Activated CD4-positive, alpha-beta T cell treated with anti-CD3 and anti-CD28 coated beads, Interleukin-2, Interleukin-6, amounts not matched to agents 100 ng/mL and 50 ng/mL, durations not matched to agents 16 hours and 8 hours (primary cell): ENCODE measurements at places on chromosomes 11 and 22.
A peak's percentile ranks its signal among the peaks of the same experiment; 100 is the strongest.

GRCh38 chr11:86687185-86687778 lies 14.9 kb upstream of the ME3 start:
- DNase-seq = peak; percentile 17

GRCh38 chr11:33697997-33698396 lies 2.6 kb downstream of the C11orf91 start:
- no peak for DNase-seq

- peak; percentile 74 for DNase-seq
Measured at GRCh38 chr11:117026593-117027330, 71.5 kb downstream of the SIK3 start.

DNA sequence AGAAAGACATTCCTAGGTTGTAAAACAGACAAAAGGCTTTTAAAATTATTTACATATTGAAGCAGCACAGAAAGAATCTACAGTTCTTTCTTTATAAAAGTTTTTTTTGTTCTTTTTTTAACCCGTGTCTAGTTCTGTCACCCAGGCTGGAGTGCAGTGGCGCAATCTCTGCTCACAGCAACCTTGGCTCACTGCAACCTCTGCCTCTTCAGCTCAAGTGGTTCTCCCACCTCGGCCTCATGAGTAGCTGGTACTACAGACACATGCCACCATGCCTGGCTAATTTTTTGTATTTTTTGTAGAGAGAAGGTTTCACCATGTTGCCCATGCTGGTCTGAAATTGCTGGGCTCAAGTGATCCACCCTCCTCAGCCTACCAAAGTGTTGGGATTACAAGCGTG lies 3.8 kb upstream of the INCENP start:
- DNase-seq = no peak

GRCh38 chr11:119471329-119471728 lies 48.4 kb upstream of the THY1 start:
- no peak for DNase-seq

DNA sequence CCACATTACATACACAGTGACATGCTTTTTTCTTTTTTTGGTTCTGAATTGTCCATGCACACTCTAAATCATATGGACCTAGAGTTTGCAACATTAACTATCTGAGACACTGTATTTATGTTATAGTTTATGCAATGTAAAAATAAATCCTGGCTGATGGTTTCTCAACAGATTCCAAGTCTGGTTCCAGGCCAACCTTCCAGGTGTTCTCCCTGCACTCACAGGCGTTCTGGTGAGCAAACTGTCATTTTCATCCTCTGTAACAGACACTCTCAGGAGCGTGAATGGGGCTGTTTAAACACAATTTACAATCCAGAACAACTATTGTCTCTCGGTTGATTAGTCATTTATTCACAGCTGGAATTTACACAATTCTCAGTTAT lies 36.5 kb upstream of the ANKK1 start:
- no peak for DNase-seq

DNA sequence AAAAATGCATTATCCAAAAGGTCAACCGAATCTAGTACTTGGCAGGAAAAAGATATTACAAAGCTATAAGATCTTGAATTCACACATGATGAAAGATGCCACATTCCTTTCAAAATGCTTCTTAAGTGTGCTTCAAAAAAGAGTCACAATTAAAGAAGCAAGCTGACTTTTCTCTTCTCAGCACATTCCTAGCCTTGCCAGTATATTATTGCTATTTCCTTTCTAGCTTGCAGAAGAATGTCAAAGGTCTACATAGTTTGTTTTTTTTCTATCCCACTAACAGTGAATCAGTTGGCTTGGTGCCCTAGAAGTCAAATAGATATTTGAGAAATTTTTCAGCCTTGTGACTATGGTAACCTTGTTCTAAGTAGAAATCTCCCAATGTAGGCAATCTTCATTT lies 56.8 kb downstream of the GUCY1A2 start:
- no peak for DNase-seq

GRCh38 chr11:95487391-95487790 lies 256.4 kb upstream of the SESN3 start:
- DNase-seq = peak; percentile 53

GRCh38 chr11:132971351-132971750 lies 561.0 kb downstream of the OPCML start:
- no peak for DNase-seq

DNA sequence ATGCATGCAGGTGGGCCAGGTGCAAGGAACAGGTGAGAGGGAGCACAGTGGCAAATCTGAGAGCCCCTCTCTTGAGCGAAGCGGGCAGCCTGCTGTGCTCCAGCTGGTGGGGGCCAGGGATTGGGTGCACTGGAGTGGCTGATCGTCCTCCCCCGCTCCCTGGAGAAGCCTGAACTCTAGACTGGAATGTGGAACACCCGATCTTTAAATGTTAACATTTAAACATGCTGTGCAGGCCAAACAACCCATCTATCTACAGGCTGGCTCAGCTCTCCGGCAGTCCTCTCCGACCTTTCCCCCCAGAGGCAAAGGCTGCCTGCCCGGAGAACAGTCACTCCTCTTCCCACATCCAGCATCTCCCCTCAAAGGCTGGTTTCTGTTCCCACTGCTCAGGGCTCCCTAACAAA lies 5.1 kb downstream of the MRGPRF start:
- no peak for DNase-seq

DNA sequence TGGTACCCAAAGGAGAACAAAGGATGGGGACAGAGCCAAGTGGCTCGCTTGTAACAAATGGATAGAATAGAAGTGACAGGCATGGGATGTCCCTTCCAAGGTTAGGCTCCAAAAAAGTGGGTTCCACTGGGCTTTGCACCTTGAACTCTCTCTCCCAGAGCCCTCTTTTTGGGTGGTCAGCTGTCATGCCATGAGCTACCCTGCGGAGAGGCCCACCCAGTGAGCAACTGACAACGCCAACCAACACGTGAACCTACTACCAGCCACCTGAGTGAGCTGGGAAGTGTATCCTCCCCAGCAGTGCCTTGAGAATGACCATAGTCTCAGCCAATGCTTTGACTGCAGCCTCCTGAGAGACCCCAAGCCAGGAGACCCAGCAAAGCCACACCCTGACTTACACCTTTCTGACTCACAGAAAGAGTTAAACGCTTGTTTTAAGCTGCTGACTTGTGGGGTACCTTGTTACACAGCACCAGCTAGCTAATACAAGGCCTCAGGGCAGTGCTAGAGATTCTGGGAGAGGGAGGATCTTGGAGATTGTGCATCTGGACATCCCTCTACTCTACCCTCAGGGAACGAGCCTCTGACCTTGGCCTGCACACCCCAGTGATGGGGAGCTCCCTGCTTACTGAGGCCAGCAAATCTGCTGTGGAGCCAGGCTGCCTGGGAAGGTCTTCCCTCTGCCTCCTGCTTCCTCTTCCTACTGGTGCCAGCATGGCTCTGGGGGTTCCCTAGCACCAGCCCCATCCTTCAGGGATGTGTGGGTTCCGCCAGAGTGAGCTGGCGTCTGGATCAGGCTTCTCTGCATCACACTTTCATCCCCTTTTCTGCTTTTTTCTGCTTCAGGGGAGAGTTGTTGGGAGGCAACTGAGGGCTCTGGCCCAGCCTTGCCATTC lies 29.1 kb upstream of the RFPL3 start:
- no peak for DNase-seq

- DNase-seq = peak; percentile 39
Measured at GRCh38 chr11:117823294-117823945, 1.1 kb downstream of the FXYD2 start.

- DNase-seq = no peak
Measured at GRCh38 chr11:35230388-35230787, 91.4 kb downstream of the CD44 start.

DNA sequence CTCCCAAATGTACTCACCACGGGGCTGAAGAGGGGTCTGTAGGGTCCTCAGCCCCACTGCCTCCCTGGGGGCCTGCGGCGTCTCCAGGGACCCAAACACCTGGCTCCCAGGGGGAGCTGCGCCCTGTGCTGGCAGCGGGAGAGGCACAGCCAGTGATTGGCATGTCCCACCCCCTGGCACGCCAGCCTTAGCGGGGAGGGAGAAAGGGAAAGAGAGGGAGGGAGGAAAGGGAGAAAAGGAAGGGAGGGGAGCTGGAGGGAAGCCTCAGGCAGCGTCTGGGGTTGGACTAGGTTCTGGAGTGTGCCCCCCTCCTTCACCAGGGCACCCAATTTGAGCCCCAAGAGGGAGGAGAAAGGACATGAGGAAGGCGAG lies at the start of gene CHRM1:
CHRM1 (minus strand) TSS at position 163 of the 372 bp plus-strand sequence. CDS start 10,263 bp downstream, outside the sequence.
- no peak for DNase-seq

- DNase-seq = peak; percentile 38
Measured at GRCh38 chr11:116217006-116217405, 555.8 kb downstream of the BUD13 start.

DNA sequence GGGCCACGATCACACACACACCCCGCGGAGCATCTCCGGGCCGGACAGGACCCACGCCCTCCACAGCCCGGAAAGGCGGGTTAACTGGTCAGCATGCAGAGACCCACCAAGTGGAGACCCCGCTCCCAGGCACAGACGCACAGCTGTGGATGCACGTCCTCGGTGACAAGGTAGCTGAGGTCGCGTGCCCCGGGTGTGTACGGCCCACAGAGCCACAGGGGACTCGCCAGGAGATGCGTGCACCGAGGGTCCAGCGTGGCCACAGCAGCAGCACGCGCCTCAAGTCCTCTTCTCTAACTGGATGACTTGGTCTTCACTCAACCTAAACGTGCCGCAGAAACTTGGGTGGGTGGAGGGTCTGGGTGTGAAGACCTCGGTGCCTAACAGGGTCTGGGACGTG lies 5.5 kb downstream of the H19 start:
- DNase-seq = no peak

GRCh38 chr11:83558281-83558680 lies 272.1 kb upstream of the CCDC90B start:
- no peak for DNase-seq

DNA sequence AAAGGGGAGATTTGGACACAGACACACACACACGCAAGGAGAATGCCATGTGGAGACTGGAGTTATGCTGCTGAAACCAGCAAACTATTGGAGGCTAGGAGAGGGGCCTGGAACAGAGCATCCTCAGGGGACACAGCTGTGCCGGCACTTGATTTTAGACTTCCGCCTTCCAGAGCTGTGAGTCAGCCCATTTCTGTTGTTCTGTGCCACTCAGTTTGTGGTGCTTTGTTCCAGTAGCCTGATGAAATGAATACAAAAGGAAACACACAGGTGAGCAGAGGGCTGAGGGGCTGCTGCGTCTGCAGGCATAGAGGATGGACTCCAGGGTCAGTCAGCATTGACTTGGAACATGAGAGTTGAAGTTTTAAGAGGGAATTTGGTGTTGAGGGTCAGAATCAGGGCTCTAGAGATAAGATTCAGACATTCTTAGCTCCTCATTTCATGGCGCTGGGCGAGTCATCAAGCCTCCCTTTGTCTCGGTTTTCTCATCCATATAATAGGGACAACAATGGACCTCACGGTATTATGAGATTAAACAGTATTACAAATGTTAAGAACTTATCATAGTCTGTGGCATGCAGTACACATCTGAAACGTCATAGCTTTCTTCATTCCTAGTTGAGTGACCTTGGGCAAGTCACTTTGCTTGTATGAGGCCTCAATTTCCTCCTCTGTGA lies 191.0 kb downstream of the MIAT start:
- no peak for DNase-seq

DNA sequence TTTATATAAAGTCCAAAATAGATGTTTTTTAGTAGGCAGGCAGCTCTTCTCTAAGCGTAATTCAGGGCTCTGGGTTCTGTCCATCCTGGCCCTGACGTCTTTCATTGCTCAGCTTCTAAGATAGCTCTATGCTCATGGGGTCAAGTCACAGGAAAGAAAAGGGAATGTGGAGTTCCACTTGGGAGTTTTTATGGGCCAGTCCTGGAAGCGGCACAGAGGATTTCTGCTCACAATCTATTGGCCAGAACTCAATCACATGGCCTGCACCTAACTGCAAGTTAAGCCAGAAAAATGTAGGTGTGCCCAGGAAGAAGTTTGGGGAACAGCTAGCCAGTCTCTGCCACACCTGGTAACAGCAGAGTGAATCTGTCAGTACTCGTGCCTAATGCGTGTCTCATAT lies 7.4 kb upstream of the ZBTB16 start:
- no peak for DNase-seq

DNA sequence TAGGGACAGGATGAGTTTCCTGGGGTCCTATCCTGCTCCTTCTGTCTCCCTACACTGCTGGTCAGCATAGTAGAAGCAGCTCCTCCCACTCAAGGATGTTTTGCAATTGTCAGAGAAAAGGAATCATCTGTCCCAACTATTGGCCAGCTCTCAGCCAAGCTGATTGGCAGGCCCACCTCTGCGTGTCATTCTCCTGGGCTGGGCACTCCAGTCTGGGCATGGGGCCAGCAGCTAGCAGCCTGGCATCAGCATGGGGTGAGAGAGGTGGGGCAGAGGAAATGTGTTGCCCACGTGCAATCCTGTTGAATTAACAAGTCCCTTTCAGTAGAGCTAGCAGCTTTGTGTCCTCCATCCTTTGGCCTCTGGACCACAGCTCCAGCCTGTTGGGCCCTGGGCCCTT lies 14.1 kb downstream of the ANKK1 start:
- no peak for DNase-seq

DNA sequence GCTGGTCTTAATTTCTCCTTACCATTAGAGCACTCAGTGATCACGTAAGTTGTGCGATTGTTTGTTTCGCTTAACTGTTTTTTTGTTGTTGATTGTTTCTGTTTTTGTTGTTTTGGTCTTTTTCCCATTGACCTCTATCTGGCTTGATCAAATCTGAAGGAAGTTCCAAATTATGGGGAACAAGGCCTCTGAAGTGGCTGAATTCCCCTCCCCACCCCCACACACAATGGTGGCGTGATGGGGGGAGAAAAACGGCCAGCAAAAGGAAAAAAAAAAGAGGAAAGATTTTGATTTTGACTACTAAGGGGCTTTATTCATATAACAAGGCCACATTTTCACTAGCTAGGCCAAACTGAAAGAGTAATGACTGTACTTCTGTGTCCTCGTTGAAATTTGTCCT lies 53.6 kb downstream of the OSBPL5 start:
- no peak for DNase-seq

- no peak for DNase-seq
Measured at GRCh38 chr22:27480487-27480886, 321.1 kb downstream of the MN1 start.

GRCh38 chr11:130964058-130964792 lies 47.9 kb upstream of the SNX19 start:
- DNase-seq = no peak

GRCh38 chr11:24238771-24239645 lies 257.8 kb upstream of the LUZP2 start:
- DNase-seq = no peak

GRCh38 chr22:45317551-45318167 lies 7.9 kb downstream of the FAM118A start:
- DNase-seq = no peak
